ENCODE measurements at places on chromosomes 11 and 22. TPM values are rescaled to one million over a fixed set of nuclear protein-coding genes. Genes with fewer than 3 reads are reported as not detected.

Gene GAL
- 1.0 TPM for total RNA-seq

Gene KRTAP5-11
- not detected for total RNA-seq

Gene TSKU
- total RNA-seq, result 13.7 TPM

Gene BLID
- not detected for total RNA-seq

Gene APOBEC3G
- total RNA-seq, result 61.4 TPM

Gene PLAAT5
- total RNA-seq, result 0.80 TPM

Gene ELFN2
- 0.11 TPM for total RNA-seq

Gene SC5D
- 23.2 TPM for total RNA-seq

Gene OR8B3
- total RNA-seq, result not detected

Gene OR5J2
- total RNA-seq, result not detected

Gene LINC01488
- not detected for total RNA-seq

Gene MMP12
- not detected for total RNA-seq

Gene NXPE1
- not detected for total RNA-seq

Gene REXO2
- 98.9 TPM for total RNA-seq

Gene P2RX6
- 0.07 TPM for total RNA-seq

Gene PARVA
- total RNA-seq, result not detected
